ENCODE measurements at places on chromosomes 12 and 14. TPM values are rescaled to one million over a fixed set of nuclear protein-coding genes. Genes with fewer than 3 reads are reported as not detected.
A peak's percentile ranks its signal among the peaks of the same experiment; 100 is the strongest.

GRCh38 chr12:1869145-1869544, 48.8 kb downstream of the LRTM2 start:
- no peak for DNase-seq

ABHD12B gene
- total RNA-seq = not detected

DNA sequence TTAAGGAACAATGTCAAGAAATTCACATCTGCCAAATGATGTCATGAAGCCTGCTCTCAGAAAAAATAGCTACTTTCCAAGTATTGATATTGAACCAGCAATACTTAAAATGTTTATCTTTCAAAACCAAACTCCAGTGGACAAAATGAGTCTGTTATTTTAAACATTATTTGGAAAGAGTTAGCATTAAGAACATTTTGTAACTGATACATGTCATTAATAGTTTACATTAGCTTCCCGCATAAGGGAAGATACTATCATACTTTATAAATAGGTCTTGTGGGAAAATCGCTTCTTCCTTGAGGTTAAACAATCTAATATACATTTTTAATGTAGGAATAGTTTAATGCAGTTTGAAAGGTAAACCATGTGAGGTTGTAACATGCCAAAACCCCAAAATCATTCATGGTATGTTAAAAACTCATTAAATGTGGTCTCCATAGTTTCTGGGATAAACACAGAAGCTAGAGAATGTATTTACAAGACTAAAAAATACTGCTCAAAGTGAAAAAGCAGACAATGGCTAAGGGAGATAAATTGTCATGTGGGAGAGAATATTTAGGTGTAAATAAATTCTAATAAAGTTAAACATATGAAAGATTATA, 73.4 kb upstream of the ATP2B1 start:
- no peak for DNase-seq

DNA sequence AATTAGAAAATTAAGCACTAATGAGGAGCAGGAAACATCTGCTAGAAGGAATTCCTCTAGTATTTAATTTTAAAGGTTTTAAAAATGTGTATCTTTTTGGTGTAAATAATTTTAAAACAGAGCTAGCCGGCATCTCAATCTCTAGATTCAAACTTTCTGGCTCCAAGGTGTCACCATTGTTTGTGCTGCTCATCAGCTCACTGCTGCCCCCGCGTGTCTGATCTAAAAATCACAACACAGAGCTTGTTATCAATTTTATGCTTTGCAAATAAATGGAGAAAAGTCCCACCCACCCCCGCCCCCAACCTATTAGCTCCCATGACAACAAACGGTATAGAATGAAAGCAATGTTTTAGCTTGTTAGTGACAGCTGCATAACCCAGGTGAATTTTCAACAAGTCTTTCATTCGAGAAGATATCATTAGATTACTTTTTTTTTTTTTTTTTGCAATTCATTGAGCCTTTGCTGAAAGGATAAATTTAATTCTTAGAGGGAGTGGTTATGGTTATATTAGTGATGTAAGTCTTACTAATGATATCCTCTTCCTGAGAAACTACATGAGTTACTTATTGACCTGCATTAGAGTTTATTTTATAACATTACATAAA, 11.3 kb upstream of the ABHD12B start:
- DNase-seq = peak; percentile 79

DNA sequence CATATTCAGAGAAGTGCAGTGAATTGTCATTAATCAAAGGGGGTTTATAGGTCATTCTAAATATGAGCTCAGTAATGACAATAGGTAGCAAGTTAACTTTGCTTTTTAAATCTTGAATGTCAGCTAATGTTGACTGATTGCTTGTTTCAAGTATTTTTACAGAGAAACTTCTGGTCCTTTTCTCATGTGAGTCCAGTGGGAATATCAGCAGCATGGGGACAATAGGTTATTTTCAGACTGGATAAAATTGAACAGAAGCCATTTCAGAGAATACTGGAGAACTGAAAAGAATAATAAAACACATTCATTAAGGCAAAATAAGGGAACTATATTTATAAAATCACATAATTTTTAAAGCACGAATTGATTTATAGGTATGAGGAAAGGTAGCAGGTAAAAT, 78.7 kb downstream of the FUT8 start:
- DNase-seq = no peak

DNA sequence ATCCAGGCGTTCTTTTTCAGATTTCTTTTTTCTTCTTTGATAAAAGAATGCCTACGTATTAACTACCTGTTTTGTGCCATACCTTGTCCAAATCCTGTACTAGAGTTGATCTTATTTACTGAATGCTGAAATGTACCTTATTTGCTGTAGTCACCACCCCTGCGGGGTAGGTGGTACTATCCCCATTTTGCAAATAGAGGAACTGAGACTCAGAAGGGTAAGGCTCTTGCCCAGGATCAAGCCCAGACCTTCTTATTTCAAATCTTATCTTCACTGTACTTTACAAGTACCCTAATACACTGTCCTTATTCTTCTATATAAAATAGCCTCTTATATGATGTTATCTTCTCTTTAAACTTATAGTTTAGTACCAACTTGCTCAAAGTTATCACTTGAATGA, 206.5 kb downstream of the SLC41A2 start:
- DNase-seq = no peak

DNA sequence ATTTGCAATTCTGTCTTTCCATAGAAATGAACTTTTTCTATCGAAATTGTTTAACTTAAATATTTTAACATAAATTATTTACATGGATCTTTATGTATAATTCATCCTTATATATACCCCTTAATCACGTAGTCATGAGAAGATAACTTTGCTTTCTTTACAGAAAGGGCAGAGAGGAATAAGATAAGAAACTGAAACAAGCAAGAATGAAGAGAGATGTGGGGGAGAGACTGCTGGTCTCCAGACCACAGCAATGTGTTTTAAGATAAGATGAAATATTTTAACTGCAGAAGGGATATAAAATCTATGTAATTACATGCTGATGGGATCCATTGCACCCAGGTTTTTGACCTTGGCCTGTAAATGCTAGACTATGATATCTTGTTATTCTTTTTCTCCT, 34.7 kb upstream of the DNM1L start:
- DNase-seq = no peak

DNA sequence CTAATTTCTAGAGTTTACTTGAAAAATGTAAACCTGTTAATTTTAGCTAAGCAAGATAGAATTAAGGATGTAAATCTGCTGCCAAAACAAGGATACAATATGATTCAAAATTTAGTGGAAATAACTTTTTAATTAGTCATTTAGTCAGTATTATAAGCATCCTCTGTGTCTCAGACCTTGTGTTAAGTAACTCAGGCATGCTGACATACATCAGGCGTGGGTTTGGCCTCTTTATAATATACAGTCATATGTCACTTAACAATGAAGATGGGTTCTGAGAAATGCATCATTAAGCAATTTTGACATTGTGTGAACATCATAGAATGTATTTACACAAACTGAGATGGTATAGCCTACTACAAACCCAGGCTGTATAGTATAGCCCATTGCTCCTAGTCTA, 386.9 kb downstream of the ZFP36L1 start:
- DNase-seq = no peak

- DNase-seq = no peak
These were observed 17.2 kb upstream of the ELK3 start for GRCh38 chr12:96177013-96177412.

- DNase-seq = no peak
These were observed 7.0 kb downstream of the KRT1 start for GRCh38 chr12:52673217-52673616.

SALL2 gene
- total RNA-seq = 4.2 TPM

DNA sequence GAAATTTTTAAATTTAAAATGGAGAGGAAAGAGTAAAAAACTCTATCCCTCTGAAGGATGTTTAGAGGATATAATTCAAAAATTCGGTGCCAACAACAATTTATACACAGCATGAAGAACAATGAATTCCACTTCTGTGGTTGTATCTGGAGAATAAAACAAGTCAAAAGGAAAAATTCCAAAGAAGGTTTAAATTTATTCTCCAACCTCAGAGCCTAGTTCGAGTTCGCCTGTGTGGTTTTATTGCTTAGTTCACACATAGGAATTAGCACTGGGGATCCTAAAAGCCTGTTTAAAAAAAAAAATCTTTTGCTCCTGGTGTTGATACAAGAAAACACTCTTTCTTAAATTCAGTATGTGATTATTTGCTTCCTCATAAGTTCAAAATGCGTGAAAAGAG, 79.2 kb downstream of the LLPH start:
- DNase-seq = no peak

DNA sequence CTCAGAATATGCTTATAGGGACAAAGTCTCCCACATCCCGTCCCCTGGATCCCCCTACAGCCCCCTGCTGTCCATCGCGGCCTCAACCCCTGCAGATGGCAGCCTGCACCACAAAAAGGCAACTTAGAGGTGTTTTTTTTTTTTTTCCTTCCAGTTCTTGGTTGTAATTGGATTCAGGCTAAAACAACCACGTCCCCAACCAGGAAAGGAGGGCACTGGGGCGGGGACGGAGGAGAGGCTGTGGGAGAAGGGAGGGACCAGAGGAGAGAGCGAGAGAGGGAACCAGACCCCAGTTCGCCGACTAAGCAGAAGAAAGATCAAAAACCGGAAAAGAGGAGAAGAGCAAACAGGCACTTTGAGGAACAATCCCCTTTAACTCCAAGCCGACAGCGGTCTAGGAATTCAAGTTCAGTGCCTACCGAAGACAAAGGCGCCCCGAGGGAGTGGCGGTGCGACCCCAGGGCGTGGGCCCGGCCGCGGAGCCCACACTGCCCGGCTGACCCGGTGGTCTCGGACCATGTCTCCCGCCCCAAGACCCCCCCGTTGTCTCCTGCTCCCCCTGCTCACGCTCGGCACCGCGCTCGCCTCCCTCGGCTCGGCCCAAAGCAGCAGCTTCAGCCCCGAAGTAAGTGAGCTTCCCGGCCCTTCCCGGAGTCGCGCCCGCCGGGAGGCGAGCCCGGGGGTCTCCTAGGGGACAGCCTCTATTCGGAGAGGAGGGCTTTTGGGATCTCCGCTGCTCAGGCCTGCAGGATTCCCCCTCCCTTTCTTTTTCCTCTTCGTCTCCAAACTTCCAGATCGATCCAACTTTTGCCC, at the start of gene MMP14:
MMP14 (plus strand) TSS at position 285 of the 813 bp plus-strand sequence; CDS start at position 518, 233 bp downstream.
- DNase-seq = peak; percentile 77

GZMH gene
- total RNA-seq = 0.47 TPM

DNA sequence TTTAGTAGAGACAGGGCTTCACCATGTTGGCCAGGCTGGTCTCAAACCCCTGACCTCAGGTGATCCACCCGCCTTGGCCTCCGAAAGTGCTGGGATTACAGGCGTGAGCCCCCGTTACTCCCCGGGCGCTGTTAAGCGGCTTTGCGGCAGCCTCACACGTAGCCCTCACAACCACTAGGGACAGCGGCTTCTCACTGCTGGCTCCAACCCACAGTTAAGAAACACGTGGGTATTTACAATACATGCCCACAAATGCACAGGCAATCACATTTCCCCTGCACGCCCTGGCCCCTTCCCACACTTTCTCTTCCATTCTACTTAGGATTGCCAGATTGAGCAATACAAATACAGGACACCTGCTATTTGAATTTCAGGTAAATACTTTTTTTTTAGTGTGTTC, 37.0 kb upstream of the EIF5 start:
- no peak for DNase-seq

DNA sequence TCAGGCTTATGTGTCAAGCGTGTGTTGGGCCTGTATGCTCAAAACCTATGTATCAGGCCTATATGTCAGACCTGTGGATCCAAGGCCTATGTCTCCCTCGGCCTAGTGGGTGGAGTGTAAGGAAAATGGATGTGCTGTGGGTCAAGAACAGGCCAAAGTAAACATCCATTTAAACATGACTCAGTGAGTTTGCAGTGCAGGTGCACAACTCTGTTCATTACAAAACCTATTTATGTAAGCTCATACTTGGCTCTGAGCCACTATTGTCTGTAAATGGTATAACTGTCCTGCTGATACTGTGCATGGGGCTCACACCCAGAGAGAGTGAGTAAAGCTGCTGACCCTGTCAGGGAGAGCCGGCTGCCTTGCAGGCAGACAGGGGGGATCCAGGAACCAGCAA, 249.7 kb upstream of the AVPR1A start:
- no peak for DNase-seq

- no peak for DNase-seq
These were observed 12.9 kb upstream of the GALNT8 start for GRCh38 chr12:4707306-4707705.

NGB gene
- total RNA-seq = not detected

SLC7A8 gene
- 6.4 TPM for total RNA-seq

WDHD1 gene
- 1.6 TPM for total RNA-seq

DNA sequence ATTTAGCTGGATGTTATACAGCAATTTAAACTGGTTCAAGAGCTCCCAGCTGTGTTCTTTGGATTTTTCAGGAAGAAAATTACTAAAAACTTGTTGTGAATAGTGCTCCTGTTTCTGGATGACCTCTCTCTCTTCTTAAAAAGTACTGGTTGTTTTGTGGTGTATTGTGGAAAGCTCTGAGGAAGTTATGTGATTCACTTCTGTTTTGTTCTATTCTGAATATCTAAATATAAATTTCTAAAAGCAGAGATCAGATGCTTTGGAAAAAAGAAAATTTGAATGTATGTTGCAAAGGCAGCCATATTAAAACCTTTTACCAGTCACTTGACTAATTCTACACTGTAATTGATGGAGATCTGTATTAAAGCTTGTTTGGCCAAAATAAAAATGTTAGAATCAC, 3.4 kb upstream of the C3AR1 start:
- no peak for DNase-seq

TMEM117 gene
- 7.1 TPM for total RNA-seq

CIROP gene
- not detected for total RNA-seq

GRCh38 chr14:57066887-57067513, 201.7 kb downstream of the EXOC5 start:
- DNase-seq = no peak

DNA sequence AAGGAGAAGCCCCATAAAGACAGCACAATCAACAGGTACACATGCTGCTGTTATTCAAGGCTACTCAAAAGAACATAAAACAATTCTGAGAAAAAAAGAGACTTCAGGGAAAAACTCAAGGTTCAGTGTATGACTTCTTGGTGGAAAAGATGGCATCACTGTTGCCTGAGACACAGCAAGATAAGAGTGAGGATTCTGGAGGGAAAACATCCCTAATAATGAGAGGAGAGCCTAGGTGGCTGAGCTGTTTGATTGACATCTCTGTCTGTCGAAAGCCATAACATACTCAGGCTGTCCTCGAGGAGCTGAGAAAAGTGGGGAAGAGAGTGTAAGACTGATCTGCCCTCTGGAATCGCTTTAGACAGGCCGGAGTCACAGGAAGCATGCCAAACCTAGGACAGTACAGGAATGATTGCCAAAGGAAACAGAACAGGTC, 193.4 kb upstream of the AMIGO2 start:
- DNase-seq = no peak

NFE2 gene
- total RNA-seq = 0.74 TPM

DNA sequence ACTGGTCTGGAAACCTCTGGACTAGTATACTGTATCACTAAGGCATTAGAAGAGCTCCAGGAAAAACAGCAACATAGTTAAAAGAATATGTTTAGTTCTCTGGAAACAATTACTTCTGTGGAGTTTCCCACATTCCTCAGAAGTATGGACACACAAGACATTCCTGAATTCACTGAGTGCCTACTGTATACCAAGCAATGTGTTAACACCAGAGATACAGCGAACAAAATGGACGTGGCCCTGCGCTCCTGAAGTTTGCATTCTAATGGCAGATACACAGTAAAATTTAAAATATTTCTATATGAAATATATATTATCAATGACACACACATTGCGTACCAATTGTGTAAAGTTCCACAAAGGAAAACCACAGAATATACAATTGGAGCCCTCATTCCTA, 1.1 kb downstream of the ANGEL1 start:
- DNase-seq = no peak

HAL gene
- total RNA-seq = 0.27 TPM
